ENCODE measurements at places on chromosomes 2 and 18.

DNA sequence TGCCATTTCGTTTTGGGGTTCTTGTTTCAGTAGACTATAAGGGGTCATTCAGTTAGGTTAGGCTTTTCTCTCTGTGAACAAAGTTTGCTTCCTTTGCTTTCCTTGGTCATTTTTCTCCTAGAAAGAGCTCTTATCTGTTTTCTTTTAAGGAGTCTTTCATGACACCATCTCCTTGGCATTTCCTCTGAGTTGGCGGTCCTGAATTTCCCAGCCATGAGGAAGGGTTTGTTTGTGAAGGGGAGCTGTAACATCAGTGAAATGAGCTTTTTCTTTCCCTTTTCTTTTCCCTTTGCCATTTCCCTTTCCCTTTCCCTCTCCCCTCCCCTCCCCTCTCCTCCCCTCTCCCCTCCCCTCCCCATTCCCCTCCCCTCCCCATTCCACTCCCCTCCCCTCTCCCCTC lies 61.7 kb downstream of the MAP4K4 start:
- no peak for DNase-seq

GRCh38 chr2:198905881-198906612 lies 551.7 kb downstream of the SATB2 start:
- no peak for DNase-seq

DNA sequence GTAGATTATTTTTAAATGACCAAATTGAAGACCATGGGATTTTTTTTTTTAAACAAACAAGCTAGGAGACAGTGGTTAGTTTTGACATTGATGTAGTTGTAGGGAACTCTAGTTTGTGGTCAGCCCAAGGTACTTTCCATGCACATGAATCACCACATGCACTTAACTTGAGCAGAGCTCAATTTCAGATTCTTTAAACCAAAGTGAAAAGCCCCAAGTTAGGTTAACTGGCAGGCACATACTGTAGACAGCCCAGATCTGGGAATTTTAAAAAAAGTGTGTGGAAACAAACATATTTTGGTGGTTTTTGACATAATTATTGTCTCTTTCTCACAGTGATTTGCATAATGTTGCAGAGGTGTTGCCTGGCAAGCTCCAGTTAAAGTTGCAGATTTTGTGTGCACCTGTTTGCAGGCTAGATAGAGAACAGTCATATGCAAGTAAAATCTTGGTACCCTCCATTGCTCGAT lies 88.4 kb downstream of the BCL2L11 start:
- no peak for DNase-seq

DNA sequence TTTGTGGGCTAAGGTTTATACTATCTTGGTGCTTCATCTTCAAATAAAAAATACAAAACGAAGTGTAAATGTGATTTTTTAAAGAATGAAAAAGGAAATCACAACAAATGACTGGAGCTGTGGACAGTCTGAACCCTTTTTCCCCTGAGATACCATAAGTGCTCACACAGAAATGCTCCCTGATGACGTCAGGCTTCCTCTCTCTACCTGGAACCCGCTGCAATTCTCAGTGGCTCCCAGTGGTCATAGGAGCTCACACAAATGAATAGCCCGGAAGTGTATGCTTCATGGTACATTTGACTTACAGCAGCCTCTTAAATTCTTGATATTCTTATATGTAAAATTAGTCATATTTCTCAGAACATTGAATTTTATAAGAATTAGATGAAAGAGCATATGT lies 249.7 kb upstream of the GYPC start:
- no peak for DNase-seq

- DNase-seq = no peak
Observed at GRCh38 chr18:35026407-35027061, 14.7 kb upstream of the MAPRE2 start.

DNA sequence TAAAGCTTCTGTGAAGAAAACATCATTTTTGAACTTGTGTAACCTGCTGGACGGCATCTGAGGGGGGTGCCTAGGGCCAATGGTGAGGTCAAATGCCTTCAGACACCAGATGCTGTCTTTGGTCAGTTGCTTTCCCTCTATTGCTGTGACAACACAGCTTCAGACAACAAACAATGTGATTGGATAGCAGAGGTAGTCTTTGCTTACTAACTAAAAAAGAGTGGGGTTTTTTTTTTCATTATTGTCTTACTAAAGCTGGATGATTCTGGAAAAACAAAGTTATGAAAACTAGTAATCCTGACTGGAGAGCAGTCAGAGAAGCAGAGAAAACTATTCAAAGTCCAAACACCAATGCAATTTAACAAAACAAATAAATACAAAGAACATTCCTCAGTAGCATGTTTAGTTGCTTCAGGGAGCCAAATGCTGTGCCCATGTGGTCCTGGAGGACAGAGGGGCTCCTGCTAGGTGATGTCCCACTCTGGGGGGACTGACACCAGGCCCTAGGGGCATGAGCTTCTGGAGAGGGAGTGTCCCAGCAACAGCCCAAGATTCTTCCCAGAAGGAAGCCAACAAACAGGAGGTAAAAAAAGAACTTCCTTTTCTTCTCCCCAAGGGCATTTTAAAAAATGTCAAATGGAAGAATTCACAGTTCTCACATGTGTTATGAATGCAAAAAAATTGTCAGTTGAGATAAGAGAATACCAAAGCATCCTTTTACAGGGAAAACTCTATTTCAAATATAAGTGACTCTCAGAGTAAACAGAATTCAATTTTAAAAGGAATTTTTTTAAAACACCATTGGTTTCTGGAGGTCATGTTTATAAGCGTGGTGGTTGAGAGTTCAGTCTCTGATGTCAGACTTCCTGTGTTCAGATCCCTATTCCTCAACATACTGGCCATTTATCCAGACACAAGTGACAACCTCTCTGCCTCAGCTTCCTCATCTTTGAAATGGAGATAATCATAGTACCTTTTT lies 181.1 kb upstream of the PGAP1 start:
- DNase-seq = no peak

GRCh38 chr2:145080426-145080825 lies 560.5 kb upstream of the ZEB2 start:
- DNase-seq = no peak

GRCh38 chr2:26529406-26530239 lies 51.7 kb upstream of the OTOF start:
- no peak for DNase-seq

DNA sequence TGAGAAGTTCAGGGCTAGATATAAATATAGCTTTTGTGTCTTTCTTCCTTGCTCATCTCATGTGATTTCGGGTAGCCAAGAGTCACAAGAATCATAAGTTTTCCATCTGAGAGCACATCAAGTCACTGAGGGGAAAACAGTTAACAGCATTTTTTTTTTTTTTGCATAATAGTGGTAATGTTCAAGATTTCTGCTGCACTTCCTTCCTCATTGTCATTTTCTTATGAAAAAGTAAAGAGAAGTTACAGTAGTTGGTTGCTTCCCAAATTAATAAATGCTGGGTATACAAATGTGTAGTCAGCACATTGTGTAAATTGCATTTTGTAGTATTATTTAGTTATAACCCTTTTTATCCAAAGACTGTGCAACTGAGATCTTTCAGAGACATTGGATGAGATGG lies 93.6 kb downstream of the ZEB2 start:
- DNase-seq = no peak

DNA sequence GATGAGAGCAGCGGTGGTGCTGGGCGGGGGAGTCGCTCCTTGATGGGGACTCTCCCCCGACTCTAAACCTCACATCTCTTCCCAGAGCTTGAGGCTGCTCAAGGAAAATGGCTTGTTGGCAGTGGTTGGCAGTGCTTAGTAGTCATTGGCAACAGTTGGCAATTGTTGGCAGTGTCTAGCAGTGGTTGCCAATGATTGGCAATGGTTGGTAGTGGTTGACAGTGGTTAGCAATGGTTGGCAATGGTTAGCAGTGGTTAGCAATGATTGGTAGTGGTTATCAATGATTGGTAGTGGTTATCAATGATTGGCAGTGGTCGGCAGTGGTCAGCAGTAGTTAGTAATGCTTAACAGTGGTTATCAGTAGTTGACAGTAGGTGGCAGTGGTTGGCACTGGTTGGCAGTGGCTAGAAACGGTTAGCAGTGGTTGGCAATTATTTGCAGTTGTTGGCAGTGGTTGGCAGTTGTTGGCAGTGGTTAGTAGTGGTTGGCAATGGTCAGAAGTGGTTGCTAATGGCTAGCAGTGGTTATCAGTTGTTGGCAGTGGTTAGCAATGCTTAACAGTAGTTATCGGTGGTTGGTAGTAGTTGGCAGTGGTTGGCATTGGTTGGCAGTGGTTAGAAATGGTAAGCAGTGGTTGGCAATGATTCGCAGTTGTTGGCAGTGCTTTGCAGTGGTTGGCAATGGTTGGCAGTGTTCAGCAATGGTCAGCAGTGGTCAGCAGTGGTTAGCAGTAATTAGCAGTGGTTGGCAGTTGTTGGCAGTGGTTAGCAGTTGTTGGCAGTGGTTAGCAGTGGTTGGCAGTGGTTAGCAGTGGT lies 85.4 kb upstream of the OTOS start:
- no peak for DNase-seq

- no peak for DNase-seq
Observed at GRCh38 chr2:16654833-16655444, 10.7 kb downstream of the CYRIA start.

DNA sequence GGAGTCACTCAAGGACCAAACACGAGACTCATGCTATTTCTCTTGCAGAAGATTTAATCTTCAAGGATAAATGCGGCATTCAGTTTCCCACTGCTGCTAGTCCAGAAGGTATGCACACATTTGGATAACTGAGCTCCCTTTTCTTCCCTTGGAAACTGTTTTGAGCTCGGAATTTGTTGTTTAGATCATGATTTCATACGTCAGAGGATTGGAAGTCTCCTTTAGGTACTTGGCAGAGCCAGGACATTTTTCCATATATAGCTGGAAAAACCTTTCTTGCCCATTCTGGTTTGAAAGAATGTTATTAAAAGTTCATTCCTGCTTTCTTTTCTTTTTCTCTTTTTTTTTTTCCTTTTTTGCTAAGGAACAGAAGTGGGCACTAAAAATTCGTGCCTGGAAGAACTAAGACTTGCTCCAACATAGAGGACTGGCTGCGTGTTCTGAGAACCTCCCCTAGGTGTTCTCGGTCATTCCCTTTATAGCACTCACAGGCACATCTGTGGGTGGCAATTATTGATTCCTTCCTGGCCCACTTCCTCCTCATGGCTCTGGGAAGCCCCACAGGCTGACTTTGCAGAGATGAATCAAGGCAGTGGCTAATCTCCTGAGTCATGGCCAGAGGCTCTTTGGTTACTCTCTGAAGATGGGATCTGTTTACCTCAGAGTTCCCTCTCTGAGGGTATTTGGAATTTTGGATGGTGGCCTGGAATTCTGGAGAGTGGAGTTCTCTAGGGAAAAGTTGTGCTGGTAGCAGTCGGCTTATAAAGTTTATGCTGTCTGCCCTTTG lies 104.8 kb downstream of the PLCL1 start:
- DNase-seq = no peak

- DNase-seq = no peak
Observed at GRCh38 chr18:3689091-3689490, 239.1 kb downstream of the TGIF1 start.

Data from omental fat pad (tissue), 4 donors.